ENCODE measurements at places on chromosomes 3 and 15.

GRCh38 chr15:90124507-90124906, 22.2 kb upstream of the IDH2 start:
- no peak for DNase-seq

DNA sequence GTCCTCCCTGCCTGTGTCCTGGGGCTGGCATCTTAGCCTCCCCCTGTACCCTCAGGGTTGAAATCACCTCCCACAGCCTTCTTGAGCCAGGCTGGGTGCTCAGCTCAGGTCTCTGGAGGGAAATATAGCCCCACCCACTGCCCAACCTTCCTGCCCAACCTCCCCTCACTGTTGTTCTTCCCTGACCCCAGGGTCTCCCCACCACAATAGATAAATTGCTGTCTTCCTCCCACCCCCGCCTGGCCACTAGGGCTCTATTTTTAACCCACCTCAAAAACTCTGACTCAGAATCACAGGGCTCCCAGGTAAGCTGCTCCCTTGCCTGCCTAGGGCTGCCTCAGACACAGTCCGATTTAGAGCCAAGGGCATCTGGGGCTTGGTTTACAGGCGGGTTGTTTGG, 15.0 kb downstream of the HCN4 start:
- DNase-seq: no peak

DNA sequence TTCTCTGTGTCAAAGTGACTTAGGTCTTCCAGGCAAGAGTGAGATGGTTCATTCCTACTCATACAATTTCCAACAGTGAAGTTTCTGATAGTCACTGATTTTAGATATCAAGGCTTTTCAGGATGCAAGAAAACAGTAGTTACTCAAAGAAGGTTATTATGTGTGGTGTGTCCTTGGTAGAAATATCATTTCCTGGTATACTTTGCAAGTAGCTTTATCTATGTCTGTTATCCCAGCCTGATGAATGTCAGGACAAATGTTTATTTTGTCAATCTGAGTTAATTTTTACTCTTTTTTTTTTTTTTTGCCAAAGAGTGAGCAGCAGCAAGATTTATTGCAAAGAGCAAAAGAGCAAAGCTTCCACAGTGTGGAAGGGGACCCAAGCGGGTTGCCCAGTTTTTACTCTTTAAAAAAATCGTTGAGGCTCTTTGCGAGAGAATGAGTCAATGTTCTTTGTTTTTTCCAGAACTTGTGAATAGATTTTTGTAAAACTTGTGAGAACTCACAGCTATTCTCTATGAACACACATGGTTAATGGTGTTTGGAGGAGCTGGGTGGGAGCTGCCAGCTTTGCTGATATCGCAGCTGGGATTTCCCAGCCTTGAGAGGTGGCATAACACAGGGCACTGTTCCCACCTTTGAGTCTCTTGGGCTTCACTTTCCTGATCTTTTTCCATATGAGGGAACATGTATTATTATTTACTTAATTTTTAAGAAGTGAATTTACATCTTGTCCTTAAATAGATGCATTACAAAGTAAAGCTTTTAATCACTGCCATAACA, 51.9 kb downstream of the SV2B start:
- no peak for DNase-seq

GRCh38 chr15:39285663-39286062, 295.2 kb upstream of the THBS1 start:
- no peak for DNase-seq

DNA sequence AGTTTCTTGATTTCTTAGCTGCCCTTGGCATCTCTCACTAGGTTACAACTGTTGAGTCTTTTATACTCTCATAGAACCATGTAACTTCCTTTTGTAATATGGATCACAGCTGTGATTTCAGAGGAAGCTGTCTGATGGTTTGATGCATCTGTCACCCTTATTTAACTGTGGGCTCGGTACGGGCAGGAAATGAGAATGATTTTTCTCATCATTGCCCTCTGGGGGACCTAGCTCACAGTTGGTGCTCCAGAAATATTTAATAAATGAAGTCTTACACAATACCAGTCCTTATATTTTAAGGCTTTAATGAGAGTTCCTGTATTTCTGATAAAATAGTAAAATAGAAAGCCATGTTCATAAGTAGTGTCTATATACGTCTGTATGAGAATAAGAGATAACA, 151.2 kb downstream of the EBLN2 start:
- no peak for DNase-seq

- DNase-seq: no peak
These were observed 54.7 kb downstream of the CTDSPL2 start for GRCh38 chr15:44482090-44482489.

- DNase-seq: no peak
These were observed 836.2 kb downstream of the AGBL1 start for GRCh38 chr15:86915811-86916331.

- no peak for DNase-seq
These were observed 35.9 kb downstream of the TMOD3 start for GRCh38 chr15:51865317-51865716.

GRCh38 chr3:103499132-103499900, 1064.5 kb downstream of the ZPLD1 start:
- no peak for DNase-seq

GRCh38 chr15:58587486-58587885, 155.7 kb downstream of the LIPC start:
- DNase-seq: no peak

GRCh38 chr3:187909866-187910265, 164.6 kb upstream of the BCL6 start:
- DNase-seq: no peak

DNA sequence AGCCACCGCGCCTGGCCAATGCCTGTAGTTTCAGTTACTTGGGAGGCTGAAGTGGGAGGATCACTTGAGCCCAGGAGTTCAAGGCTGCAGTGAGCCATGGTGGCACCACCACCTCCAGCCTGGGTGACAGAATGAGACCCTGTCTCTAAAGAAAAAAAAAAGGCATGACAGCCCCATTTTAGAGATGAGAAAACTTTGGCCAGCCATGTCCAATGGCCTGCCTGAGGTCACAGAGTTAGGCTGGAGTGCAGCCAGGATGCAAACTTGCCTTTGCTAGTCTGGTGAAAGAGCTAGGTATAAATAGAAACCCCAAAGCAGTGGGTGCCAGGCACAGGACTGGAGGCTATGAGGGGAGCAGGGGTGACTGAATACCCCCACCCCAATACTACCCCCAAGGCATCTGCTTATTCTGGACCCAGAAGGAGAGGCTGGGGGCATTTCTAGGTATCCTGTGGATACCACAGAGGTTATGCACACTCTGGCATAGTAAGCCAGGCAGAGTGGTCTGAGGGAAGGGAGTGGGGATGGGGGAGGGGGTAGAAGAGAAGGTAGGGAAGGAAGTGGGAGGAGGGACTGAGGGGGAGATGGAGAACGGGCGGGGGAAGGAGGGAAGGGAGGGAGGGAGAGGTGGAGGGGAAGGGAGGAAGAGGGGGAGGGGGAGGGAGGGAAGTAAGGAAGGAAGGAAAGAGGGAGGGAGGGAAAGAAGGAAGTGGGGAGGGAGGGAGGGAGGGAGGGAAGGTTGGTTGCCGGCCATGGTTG, 16.2 kb upstream of the C15orf39 start:
- no peak for DNase-seq

- DNase-seq: no peak
These were observed 19.2 kb downstream of the RAD51 start for GRCh38 chr15:40714144-40714543.

DNA sequence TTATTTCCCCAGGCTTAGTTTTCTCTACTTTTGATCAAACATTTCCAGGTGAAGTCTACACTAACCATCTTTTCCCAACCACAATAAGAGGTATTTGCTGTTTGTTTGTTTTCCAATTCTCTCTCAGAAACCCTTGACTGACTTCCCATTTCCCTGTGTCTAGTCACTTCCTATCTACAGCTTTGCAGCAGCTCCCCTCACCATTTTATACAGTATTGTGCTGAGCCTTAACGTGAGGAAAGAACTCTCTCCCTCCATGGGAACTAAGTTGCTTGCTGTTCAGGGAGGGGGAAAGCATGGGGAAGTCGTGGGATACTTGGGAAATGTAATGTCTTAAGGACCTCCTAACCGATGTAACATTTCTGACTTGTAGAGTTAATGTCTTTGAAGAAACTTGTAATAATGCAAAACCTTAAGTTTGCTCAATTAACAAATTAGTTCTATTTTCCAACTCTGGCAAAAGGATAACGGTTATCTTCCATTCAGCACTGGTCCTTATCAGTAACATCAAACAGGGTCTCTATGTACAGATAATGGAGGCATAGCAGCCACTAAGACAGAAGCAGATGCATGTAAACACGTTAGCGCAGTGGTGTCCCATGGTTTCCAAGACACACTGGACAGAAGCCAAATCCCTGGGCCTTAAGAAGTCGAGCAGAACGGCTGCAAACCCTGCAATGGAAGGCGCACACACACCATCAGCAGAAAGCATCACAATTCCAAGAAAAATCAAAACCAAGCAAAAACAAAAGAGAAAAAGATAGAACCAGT, 39.7 kb downstream of the NPTN start:
- DNase-seq: no peak

DNA sequence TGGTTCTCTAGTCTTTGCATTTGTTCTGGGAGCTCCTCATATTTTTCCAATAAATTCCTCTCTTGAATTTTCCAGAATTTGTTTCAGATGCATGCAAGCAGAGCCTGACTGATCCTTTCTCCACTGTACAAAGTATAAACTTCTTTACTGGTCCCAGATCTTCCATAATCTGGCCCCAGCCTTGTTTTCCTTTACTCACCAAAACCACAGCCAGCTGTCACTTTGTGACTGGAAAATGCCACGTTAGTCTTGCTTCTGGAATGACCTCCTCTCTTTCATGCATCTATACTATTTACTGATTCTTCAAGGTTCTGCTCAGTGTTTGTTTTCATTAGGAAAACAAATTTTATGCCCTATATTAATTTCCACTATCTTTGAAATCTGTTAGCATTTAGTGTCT, 60.4 kb upstream of the SPPL2A start:
- no peak for DNase-seq

GRCh38 chr15:20352241-20353200, 189.1 kb downstream of the GOLGA6L6 start:
- no peak for DNase-seq

- no peak for DNase-seq
These were observed 20.3 kb downstream of the ACAA1 start for GRCh38 chr3:38116471-38117162.

DNA sequence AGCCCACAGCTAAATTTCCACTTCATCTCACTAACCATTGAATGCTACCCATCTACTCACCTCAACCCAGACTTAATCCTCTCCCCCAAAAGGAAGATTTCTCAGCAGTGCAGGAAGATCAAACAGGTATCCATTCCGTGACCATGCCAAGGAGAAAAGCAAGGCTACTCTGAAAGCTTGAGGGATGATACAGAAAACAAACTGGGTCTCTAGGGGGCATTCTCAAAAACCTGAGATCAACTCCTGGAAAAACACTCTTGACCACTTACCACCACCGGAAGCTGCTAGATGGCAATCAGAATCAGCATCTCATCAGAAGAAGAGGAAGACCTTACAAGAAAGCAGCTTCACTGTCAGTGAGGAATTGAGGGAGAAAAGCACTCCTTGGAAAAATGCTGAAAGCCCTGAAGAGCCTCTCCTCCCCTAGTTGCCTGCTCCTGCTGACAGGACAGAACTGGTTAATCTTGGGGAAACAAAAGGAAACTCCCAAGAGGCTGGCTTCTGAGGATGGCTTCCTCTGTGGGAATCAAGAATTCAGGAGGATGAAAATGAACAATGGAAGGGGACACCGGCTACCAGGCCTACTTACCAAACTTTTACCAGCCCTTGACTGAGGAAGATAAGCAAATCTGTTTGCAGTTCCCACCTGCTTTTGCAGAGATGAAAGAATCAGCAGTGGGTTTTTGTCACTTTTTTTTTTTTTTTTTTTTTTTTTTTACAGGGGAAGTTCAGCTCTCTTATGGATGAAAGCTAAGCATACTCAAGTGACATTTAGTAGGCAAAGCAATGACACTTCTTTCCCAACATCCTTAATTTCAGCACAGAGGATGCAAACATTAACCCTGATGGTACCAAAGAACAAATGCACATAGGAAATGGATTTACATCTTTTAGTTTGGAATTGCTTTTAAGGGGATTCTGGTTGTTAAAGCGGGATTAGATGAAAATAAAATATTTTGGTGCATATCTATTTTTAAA, at the start of gene ATP8B4:
TSS of gene ATP8B4 (minus strand) at position 171 of the 978 bp plus-strand sequence. CDS start 12,267 bp downstream, outside the sequence.
- DNase-seq: no peak

GRCh38 chr15:85583442-85583841, 203.0 kb downstream of the AKAP13 start:
- DNase-seq: no peak

DNA sequence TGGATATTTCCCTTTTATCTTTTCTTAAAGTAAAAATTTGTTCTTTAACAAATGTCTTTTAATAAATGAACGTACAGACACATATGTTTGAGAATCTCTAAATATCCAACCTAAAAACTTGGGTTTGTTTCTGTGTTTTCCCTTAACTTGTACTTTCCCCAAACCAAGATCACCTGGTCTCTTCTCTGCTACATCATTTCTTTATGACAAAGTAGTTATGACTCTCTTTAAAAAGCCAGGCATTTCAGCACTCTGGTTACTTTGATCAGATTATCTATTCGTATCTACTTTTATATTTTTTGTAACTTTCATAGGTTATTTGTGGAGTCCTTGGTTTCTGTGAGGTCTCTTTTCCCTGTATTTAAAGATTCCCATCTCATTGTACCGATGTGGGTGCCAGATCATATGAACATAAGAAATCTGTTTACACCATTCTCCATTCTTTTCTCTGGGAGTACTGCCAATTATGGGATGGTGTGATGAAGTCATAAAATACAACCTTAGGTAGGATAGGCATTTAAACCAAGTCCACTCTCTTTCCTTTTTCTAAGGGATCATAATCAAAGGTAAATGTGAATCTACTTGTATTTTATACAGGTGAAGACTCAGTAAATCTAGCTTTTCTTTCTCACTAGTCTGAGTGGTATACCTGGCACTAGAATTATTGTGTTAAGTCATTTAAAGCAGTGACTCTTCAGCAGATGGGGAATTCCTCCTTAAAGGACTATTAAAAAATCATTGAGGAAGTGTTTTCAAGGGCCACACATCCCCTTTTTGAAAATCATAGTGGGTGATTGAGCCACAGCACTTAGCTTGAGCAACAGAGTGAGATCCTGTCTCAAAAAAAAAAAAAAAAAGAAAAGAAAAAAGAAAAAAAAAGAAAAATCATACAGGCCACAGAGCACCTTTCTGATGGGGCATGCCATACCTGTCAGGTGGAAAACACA, 12.4 kb upstream of the NFKBIZ start:
- no peak for DNase-seq

DNA sequence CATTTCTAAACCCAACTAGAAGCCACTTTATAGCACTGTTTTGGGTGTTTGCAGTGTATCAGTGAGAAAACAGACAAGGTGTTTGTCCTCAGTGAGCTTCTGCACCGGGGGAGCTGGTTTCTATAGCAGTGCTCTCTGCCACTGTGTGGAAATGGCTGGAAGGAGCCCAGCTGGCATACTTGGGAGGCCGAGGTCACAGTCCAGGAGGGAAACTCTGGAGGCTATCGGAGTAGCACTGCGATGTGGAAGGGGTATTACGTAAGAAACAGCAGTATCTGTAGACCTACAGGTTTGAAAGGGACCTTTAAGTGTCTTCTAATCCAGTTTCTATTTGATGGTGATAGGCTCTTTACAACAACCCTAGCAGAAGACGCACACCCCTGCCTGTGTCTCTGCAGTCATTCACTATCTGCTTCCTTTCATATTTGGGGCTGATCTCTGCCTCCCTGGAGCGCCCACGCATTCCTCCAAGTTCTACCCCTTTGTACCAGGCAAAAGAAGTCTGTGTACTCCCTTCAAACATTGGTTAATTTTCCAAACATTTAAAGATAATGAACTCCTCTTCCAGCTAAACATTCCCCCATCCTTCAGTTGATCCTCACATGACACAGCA, 87.4 kb upstream of the ADAMTS17 start:
- DNase-seq: no peak
